ENCODE measurements at places on chromosomes 2 and 18.

- no peak for DNase-seq
Observed at GRCh38 chr2:24839729-24840128, 46.5 kb downstream of the CENPO start.

- no peak for DNase-seq
Observed at GRCh38 chr2:9656270-9656766, 25.5 kb upstream of the YWHAQ start.

- no peak for DNase-seq
Observed at GRCh38 chr2:27249891-27250651, 12.8 kb downstream of the SLC30A3 start.

DNA sequence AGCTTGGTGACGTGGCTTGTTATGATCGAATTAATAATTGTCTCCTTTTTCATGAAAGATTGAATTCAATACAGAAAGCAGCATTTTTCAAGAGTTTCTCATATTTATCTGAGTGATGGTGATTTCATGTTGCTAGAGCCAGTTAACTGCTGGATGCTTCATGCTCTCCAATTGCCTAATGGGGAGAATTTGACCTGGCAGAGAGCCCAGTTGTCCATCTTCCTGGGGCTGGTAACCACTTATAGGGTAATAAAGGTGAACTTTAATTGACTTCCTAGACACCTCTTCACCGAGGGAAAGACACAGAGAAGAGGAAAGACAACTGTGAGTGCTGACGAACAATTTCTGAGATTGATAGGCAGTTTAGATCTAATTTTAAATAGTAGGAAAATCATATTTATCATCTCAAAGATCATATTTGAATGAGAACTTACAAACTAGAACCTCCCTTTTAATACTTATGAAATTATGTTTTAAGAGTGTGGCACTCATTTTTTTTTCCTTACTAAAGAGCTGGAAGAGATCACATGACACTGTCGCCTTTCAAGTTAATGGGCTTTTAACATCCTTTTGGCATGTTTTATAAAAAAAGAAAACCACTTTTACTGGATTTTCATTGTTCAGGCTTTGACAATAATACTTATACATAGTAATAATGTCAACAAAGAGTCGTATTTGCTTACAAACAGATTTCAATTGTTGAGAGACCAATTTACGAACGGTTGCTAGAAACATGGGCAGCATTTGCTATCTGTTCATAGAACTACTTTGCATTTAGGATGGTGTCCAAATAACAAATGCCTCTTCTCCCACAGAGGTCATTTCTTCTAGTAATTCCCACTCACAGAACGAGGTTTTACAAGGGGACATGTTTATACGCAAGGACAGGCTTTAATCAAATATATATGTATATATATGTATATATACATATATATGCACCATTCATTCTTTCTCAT is 153.3 kb downstream of the RAPGEF4 start:
- no peak for DNase-seq

- no peak for DNase-seq
Observed at GRCh38 chr2:207836521-207837133, 66.9 kb upstream of the FZD5 start.
